ENCODE measurements at places on chromosomes 1 and 21.
A peak's percentile ranks its signal among the peaks of the same experiment; 100 is the strongest.

GRCh38 chr1:225670806-225671733, 18.1 kb upstream of the ENAH start:
- DNase-seq, result no peak

DNA sequence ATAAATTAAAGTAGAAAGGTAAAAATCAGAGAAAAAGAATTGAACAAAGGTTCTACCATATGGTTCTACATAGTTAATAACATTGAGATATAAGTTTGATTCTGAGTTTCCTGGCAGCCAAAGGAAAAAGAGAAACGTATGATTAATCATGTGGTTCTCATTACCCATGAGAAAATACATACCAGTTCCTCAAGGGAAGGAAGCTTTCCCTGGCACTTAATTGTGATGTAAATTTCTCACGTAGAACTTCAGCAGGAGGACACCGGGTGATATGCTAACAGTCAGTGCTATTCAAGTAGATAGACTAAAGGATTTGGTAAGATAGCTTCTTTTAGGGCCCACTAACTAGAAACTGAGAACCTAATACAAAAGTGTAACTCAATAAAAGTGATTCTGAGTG, 218.5 kb downstream of the NFIA start:
- no peak for DNase-seq

DNA sequence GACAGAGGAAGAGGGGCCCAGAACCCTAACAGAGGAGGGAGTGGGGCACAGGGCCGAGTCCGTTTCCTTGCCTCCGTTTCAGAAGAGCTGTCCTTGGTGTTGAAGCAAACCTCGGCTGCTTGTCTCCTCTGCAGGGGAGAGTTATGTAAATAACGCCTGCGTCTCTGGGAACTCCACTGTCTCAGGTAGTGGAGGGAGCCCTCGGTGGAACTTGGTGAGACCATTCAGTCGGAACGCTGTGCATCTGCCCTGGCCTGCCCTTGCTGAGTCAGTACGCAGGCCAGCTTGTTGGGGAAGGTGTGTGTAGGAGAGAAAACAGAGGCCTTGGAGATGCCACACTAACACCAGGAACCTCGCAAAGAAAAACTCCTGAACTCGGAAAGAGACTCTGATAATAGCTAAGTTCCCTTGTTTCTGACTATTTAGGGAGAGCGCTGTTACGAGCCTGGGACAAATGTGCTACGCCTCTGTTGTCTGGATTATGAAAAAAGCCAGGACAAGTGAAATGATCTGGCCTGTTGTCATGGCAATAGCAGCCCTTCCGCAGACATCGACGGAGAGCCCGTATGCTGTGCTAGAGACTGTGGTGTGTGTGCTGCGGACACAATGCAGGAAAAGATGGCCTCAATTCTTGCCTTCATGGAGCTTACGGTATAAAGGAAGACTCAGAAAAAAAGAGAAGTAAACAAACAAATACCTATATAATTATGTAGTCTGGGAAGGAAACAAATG, 94.6 kb upstream of the AKT3 start:
- DNase-seq, result no peak

DNA sequence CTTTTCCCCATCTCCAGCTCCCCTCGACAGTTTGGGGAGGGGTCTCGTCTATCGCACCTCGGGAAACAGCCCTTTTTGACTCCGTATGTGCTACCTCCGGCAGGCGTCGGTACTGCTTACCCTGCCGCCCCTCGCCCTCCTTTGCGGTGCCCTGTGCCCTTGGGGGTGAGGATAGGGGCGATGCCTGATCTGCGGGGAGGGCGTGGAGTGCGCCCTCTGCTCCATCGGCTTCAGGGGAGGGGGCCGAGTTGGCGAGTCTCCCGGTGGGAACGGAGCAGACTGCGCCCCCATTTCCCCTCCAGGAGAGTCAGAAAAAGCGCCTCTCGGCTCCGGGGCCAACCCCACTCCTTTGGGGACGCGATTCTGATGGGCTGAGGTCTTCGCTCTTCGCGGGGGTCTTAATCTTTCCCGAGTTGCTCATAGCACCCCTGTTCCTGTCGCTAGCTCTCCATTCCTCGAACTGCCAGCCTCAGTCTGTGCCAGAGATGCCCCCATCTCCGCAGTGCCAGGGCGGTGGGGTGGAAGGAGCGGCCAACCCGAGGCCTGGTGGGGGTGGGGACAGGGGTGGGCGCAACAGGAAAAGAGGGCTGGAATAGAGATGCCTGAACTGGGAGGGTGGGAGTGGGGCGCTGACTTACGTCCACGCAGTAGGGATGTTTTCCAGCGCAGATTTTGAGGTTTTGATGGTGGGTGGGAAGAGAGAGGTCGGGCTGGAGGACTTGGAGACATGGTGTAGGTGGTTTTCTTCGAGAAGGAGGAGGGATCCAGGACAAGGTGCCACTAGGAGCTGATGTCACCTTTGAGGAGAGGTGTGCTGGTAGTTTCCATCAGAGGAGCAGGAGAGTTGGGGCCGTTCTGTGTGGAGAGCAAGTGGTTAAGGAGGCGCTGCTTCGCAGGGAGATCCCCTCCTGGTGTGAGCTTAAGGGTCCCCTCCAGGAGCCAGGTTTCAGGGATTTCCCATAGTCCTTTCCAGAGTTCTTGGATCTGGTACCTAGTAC, 674 bp downstream of the PPFIA4 start:
- DNase-seq, result no peak

- no peak for DNase-seq
These were observed 73.8 kb downstream of the TUT4 start for GRCh38 chr1:52479076-52479475.

DNA sequence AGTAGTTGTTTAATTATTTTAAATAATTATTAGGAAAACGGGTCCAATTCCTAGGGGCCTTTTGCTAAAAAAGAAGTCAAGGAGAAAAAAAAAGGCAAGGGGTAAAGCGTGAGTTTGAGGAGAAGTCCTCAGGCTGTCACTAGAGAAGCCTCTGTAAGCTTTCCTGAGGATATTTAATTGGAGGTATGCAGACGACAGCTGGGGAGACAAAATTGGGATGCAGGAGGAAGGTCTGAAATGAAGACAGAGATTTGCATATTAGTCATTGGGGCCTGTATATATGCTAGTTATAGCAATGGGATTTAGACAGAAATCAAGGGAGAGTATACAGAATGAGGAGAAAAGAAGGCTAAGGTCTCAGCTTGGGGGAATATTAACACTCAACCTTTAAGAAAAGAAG, 8.6 kb downstream of the ATP6V1G3 start:
- no peak for DNase-seq

GRCh38 chr1:188496506-188496905, 1667.8 kb downstream of the PLA2G4A start:
- no peak for DNase-seq

GRCh38 chr1:55190109-55190508, 25.1 kb downstream of the USP24 start:
- no peak for DNase-seq

- DNase-seq, result peak; percentile 71
These were observed 168.5 kb upstream of the IRF2BP2 start for GRCh38 chr1:234778221-234779159.

GRCh38 chr1:241640149-241640866, at the start of the genes CHML and OPN3:
Gene CHML (minus strand): TSS chr1:241640369. CDS start chr1:241635766, 4,603 bp downstream.
Gene OPN3 (minus strand): TSS chr1:241640369. CDS start chr1:241640254, 115 bp downstream.
- peak; percentile 94 for DNase-seq

DNA sequence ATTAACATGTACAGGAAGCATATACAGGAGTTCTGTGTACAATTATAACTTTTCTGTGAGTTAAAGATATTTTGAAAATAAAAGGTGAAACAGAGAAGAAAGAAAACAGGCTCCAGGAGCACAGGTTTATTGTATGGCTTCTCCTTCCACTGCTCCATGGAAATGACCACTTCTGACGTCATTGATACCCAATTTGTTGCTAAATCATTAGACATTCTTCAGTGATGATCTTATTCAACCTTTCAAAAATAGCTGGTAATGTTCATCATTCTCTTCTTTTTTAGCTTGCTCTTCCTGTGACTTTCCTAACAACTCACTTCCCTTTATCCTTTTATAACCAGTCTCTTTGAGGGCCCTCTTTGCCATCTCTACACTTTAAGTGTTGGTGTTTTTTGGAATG, 77.8 kb downstream of the KCNK2 start:
- DNase-seq, result no peak

DNA sequence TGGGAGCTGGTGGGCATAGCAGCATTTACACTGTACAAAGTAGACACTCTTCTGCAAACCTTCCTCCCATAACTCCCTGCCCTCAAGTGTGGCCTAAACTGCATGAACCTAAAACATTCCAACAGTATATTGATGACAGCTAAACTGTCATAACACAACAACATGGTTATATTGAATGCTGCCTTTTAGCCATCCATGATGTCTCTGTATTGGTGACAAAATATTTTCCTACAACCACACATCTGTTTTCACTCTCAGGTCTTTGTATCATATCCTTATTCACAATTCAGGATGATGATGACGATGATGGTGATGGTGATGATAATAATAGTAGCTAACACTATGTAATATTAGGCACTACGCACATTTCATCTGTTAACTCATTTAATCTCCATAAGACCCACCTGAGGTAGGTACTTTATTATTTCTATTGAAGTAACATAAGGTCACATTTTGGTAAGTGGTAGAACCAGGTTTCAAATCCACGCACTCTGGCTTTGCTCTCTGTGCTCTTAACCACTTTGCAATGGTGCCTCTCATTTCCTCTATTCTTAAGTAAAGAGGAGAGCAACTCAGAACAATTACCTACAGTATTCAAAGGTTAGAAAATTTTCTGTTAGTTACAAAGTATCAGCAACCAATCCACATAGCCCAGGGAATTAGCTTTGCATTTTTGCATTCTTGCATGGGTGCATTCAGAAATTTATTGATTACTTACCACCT, 185.1 kb upstream of the LMO4 start:
- no peak for DNase-seq

DNA sequence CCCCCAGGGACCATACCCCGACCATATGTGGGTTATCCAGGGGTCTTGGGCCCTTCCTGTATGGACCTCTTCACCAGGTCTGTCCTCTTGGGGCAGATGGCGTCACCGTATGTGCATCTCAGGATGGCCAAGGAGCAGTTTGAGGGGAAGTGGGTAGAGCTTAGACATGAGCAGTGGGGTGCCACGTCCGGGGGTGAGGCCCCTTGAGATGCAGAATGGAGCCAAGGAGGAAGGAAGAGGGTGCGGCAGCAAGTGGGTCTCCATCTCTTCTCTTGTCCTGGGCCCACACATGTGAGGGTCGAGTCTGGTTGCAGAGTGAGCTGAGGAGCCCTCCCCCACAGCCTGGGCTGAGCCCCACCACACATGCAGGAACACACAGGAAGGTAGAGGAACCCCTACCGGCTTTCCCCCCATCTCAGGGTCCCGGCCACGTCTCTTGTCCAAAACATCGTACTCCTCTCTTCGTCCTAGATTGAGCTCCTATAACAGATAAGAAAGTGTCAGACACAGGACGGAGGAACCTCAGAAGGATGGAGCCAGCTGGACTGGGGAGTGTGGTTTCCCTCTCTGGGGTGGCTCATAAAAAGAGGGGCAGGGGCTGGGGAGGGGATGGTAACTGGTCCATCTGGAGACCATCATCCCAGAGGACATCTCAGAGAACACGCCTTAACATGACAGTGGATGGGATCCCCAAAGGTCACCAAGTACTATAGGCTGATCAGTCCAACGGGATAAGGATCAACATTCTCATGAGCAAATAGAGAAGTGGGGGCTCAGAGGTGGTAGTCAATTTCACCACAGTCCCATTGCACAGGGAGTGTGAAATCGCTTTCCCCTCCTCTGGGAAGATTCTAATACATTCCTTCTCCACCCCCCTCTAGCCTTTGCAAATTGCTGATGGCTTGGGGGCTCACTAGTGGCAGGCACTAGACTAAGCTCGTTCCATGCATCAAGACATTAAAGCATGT, 79.9 kb downstream of the CD247 start:
- no peak for DNase-seq

- no peak for DNase-seq
These were observed 33.2 kb upstream of the KIAA0040 start for GRCh38 chr1:175225805-175226129.

DNA sequence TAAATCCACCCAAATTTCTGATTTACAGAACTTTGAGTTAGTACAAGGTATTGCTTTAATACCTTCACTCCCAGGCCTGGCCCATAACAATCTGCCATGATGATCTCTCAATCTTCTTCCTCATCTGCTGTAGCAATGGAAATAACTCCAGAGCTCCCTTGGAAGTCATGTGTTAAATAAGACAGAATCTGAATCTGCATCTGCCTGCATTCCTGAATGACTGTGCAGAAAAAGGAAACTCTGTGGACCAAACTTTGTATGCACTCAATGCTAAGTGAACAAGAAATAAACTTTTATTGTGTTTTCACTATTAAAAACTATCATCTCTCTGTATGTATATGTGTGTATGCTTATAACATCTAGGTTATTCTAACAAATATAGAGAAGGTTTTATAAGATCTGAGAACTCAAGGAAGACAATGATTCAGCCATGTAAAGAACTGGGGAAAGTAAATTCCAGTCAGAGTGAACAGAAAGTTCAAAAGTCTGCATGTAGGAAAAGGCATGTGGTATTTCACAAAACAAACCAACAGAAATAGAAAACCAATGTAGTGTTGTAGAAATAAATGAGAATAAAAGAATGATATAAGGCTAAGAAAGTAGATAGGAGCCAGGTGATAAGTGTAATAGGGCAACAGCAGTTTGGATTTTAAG, 390.2 kb downstream of the USH2A start:
- DNase-seq, result no peak

DNA sequence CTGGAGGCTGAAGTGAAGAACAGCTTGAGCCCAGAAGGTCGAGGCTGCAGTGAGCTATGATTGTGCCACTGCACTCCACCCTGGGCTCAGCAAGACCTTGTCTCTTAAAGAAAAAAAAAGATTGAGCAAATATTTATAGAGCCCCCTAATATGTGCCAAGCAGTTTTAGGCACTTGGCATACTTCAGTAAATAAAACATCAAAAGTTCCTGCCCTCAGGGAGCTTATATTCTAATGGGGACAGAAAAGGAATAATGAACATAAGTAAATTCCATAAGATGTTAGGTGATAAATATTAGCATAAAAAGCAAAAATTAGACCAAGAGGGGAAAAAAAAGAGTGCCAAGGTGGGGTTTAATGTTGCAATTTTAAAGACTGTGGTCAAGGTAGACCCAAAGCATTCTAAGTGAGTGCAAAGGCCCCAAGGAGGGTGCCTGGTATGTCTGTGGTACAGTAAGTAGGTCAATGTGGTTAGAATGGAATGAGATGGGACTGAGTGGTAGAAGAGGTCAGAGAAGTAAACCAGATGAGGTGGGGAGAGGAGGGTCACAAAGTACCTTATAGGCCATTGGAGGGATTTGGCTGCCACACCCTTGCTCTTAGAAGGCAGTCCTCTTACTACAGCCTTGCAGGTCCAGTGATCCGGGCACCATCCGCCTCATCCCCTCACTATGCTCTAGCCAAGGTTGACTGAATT, 2.2 kb upstream of the TOE1 start:
- DNase-seq, result no peak

- DNase-seq, result peak; percentile 68
These were observed 89.4 kb upstream of the IPO9 start for GRCh38 chr1:201739492-201740085.

GRCh38 chr1:26373281-26373680, 731 bp upstream of the ZNF683 start:
- DNase-seq, result no peak
